ENCODE measurements at places on chromosomes 4 and X. TPM values are rescaled to one million over a fixed set of nuclear protein-coding genes. Genes with fewer than 3 reads are reported as not detected.

USP17L19 gene
- total RNA-seq = not detected

NRK gene
- total RNA-seq = 157 TPM

CRMP1 gene
- total RNA-seq = 6.9 TPM

KLHL34 gene
- total RNA-seq = 0.09 TPM

SPANXD gene
- total RNA-seq = not detected

SSX7 gene
- not detected for total RNA-seq

GAGE12F gene
- not detected for total RNA-seq

LPAR4 gene
- 21.0 TPM for total RNA-seq

GPR50 gene
- not detected for total RNA-seq

EGF gene
- 9.4 TPM for total RNA-seq

CYTL1 gene
- total RNA-seq = 11.0 TPM
